ENCODE measurements at places on chromosomes 4 and X. TPM values are rescaled to one million over a fixed set of nuclear protein-coding genes. Genes with fewer than 3 reads are reported as not detected.

DNA sequence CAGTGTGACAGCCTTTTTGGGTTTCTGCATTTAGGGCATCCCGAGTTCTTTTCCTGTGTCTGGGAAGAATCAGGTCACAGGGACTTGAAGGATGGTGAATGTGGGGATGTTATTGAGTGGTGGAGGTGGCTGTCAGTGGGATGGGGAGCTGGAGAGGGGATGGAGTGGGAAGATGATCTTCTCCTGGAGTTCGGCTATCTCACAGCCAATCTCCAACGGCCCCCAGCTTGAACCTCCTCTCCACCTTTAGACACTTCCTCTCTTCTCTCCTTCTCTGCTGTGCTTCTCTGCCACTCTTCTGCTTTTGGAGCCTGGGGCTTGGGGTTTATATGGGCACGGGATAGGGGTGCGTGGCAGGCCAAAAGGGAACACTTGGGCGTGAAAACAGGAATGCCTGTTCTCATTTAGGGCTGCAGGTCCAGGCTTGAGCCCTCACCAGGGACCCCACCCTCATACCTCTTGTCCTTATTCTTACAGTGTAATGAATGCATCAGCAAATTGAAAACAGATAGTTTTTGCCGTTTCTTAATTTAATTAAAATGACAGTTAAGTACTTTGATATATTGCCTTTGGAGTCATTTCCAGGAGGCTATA, 37.5 kb downstream of the USP9X start:
- DNase-seq, result no peak

PHOX2B gene
- not detected for total RNA-seq

IGSF1 gene
- total RNA-seq, result 0.32 TPM

TBL1X gene
- 30.7 TPM for total RNA-seq

PABPC5 gene
- 1.3 TPM for total RNA-seq

DNA sequence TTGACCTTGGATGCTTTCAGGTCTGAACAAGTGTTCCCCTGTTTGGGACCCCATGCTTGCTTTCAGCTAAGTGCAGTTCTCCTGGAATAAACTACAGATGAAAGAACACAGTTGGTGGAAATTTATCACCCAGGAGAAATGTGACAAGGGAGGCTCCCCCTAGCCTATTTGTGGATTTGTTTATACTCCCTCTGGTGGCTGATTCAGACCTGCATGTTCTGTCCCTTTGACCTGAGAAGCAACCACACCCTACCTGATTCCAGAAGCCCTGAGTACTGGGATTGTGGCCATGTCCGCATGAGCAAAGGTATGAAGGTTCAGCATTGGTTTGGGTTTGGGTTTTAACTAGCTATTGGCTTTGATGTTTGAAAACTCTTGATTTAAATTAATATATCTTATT, 440.9 kb downstream of the MID1IP1 start:
- DNase-seq, result peak; percentile 11

- no peak for DNase-seq
Observed at GRCh38 chrX:10158279-10159144, 1.7 kb downstream of the CLCN4 start.

ASB12 gene
- not detected for total RNA-seq

HPSE gene
- 0.43 TPM for total RNA-seq

DNA sequence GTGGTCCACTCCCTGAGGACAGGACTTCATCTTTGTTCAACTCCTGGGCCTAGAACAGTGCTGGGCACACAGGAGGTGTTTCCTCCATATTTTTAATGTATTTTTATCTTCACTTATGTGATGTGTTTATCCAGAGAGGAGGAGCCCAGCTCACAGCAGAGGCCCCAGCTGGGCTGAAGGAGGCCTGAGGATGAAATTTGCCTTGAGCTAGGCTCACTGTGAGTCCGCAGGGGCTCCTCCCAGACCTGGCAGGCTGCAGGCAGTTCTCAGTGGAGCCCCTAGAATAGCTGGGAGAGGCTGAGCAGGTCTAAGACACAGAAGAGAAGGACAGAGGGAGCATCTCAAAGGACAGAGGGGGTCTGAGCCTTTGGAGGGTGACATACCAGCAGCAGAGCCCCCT, 26.8 kb downstream of the C4orf50 start:
- no peak for DNase-seq

DNA sequence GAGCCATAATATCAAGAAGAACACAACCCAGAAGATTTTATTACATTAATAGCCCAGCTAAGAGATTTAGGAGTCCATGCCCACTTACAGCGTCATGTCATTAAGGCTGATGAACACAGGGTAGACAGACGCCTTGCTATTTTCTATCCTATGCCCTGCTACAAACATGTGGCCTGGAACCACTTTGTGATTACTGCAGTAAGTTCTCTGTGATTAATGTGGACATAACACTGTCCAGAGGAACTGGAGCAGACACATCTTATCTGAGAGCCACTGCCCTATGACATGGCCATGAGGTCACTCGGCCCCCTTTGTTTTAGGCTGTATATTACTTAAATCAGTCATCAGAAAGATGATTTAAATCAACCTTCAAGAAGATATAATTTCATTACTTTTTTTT, 211.7 kb downstream of the MAML3 start:
- DNase-seq, result no peak

DNA sequence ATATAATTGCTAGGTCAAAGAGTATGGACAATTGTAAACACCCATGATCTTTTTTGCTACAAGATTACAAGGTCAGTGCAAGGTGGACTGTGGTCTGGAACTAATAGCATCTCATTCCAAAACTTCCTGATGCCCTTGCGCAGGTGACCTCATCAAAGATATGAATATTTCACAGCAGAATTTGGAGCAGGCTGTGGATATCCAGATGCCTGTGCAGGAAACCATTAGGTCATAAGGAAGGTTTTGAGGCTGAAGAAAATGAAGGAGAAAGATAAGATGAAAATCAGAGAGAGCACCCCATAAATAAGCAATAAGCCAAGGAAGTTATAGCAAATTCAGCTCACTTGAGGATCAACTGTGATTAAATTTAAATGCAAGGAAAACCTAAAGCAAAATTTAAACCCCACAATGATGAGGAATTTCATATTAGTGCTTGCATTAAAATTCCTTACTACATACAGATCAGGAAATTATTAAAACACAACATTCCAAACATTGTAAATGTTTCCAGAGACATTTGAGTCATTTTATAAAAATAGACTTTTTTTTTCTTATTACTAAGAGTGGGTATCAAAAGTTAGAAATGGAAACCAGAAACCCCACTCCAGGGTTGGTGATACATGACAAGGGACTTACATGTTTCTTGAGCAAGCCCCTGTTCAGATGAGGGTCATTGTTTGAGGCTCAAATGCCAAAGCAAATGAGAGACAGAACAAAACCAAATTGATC, 100.7 kb upstream of the FAM9C start:
- DNase-seq, result no peak

HTR2C gene
- under 0.01 TPM for total RNA-seq

GRCh38 chr4:180394730-180395129, 1848.5 kb upstream of the TENM3 start:
- DNase-seq, result no peak

- DNase-seq, result no peak
Observed at GRCh38 chr4:156523991-156524390, 447.6 kb downstream of the PDGFC start.

DNA sequence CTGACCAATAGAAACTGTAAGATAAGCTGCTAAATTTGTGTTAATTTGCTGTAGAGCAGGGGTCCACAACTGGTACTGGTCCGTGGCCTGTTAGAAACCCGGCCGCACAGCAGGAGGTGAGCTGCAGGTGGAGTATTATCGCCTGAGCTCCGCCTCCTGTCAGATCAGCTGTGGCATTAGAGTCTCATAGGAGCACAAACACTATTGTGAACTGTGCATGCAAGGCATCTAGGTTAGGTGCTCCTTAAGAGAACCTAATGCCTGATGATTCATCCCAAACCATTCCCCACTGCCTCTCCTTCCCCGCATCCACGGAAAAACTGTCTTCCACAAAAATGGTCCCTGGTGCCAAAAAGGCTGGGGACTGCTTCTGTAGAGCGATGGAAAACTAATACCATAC, 19.7 kb downstream of the FBXW7 start:
- no peak for DNase-seq

- no peak for DNase-seq
Observed at GRCh38 chrX:41209853-41210252, 124.1 kb upstream of the DDX3X start.

DNA sequence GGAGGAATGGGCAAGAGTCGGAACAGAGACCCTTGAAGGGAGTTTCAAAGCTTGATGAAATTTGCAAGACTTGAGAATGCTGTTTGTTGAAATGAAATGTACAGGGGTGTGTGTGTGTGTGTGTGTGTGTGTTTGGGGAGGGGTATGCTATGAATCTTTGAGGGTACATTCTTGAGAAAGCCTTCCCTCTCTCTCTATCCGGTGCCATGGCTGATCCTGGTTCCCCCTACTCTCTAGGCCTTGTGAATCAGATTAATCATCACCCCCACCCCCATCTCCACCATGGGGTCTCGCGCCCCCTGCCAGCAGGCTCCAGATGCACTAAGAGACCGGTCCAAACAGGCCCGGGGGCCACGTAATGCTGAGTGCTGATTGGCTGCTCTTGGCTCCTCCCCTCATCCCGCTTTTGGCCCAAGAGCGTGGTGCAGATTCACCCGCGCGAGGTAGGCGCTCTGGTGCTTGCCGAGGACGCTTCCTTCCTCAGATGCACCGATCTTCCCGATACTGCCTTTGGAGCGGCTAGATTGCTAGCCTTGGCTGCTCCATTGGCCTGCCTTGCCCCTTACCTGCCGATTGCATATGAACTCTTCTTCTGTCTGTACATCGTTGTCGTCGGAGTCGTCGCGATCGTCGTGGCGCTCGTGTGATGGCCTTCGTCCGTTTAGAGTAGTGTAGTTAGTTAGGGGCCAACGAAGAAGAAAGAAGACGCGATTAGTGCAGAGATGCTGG, at the start of gene HTR2C:
TSS of gene HTR2C (plus strand) at position 441 of the 729 bp plus-strand sequence. CDS start 142,851 bp downstream, outside the sequence.
- DNase-seq, result no peak

GRCh38 chr4:48578132-48578968, 88.3 kb downstream of the ZAR1 start:
- peak; percentile 78 for DNase-seq

PCYT1B gene
- 0.86 TPM for total RNA-seq

GASK1B gene
- total RNA-seq, result 73.8 TPM

SLC39A8 gene
- total RNA-seq, result 38.4 TPM

DNA sequence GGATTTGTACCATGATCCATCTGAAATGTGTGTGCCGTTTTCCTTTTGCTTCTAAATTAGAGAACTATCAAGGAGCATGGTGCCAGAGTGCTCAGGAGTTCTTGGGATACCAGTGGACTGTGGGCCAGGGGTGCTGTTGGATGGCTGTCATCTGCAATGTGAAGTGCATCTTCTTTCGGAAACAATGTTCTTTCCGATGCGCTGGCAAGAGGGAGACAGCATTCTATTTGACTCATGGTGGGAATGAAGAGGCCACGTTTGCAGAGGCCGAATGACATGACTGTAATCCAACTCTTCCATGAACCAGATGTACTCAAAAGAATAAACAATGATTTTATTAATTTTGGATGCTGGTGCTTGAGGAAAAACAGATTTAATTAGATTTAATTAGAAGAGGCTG, 45.5 kb downstream of the SORCS2 start:
- DNase-seq, result peak; percentile 31

- peak; percentile 30 for DNase-seq
Observed at GRCh38 chr4:184513802-184514120, 39.4 kb upstream of the IRF2 start.

DNA sequence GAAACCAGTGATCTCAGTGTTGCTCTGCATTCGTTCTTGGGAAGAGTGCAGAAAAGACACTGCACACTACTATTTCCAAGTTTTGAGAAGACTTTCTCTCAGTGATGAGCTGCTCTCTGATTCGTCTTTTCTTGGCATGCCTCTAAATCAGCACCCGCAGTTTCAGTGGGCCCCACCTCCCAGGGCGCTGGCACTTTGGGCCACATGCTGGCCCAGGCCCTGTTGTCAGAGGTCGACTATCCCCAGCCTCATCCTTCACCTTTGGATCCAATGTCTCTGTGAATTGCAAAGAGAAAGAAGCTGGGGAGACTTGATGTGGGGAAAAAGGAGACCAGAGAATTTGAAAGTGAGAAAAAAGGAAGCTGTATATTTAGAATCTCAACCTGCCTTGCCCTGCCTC, 644.1 kb upstream of the PITX2 start:
- no peak for DNase-seq

DNA sequence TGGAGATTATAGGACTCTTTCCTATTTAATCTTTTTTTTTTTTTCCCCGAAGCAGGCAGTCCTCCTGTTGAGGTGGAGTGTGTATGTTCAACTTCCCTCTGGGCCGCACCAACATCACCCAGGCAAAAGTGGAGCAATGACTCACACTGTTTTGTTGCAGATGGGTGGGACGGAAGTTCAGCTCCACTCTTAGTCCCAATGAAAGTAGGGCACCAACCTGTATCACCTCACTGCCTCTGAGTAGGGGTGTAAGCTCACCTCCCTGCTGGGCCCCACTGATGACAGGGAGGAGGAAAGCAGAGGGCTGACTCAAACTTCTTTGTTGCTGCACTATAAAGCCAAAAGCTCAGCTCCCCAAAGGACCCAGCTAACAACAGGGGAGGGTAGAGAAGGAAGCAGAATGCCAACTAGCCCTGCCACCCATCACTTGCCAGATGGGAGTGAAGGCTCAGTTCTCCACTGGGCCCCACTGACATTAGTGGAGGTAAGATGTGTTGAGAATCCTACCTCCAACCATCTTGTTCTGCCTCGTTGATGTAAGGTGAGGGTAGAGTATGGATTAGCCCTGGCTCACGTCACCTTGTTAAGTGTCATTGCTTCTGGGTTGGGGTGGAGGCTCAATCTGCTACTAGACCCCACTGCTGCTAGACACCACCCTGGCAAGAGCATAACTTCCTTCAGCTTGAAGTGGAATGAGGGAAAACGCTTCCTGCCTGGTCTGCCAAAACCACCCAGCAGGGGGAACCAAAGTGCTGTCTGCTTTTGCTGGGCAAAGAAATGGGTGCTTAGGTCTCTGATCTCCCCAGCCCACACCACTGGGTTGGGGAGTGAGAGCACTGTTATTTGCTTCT, 14.1 kb downstream of the RPS6KA3 start:
- peak; percentile 51 for DNase-seq

- DNase-seq, result no peak
Observed at GRCh38 chr4:75101906-75102786, 169.2 kb downstream of the PARM1 start.

- DNase-seq, result no peak
Observed at GRCh38 chr4:154414796-154415195, 76.8 kb downstream of the DCHS2 start.

EGF gene
- 6.5 TPM for total RNA-seq

DNA sequence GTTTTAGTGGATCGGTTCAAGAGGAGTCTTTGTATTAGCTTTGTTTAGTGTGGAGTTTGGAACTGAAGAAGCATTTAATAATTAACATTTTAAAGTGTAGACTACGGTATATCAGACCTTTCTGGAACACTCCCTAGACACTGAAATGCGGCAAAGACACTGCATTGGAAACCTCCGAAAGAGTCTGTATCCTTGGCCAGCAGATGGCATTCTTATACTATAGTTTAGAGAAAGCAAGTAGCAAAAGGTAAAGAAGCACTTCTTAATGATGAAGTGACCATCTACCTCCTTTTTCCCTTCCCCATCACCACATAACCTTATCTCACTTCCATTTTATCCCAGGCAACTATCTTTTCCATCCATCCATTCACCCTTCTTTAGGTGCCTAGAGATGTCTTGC, 7.6 kb downstream of the FABP2 start:
- peak; percentile 57 for DNase-seq

- no peak for DNase-seq
Observed at GRCh38 chr4:7344636-7345155, 90.0 kb downstream of the PSAPL1 start.

UGT8 gene
- 0.32 TPM for total RNA-seq

ERCC6L gene
- 5.6 TPM for total RNA-seq

- DNase-seq, result no peak
Observed at GRCh38 chr4:139789096-139789654, 123.6 kb downstream of the MGST2 start.

Measured in fibroblast of villous mesenchyme (primary cell).